NCI-H1092 treated with DMSO at 0.1 percent for 48 hours (cell line): ENCODE measurements at places on chromosomes 13 and 19.
A peak's percentile ranks its signal among the peaks of the same experiment; 100 is the strongest.

- no peak for DNase-seq
These were observed 3.7 kb downstream of the CEACAM16 start for GRCh38 chr19:44702551-44703176.

DNA sequence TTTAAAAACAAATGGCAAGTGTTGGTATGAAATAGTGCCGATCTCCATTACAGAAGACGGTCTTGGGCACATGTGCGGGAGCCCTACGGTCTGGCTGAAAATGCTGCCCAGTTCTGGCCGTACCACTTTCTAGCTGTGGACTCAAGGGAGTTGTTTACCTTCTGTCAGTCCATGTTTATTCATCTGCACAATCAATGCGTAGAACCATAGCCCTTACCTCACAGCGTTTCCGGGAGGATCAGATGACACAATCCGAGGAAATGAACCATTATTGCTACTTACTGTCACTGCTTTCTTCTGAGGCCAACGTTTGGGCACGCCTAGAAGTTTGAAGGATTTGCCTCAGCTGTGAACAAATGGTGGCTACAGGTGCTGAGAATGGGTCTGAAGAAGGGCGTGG, 31.2 kb downstream of the GADD45B start:
- DNase-seq, result peak; percentile 71

DNA sequence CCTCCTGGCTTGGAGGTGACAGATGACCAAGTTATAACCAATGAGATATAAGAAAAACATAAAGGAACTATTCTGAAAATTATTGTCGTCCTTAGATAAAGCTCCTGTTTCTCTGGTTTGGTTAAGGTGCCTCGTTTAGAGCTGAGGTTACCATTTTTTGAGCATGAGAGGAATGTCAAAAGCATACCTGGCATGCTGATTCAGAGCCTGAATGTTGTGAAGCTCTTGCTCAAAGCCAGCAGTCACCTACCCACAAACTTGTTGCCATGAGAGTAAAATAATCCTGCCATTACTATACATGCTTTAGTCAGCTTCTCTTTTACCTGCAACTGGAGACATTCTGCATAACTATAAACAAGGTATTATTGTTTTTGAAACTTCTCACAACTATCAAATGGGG, 1116.2 kb downstream of the DIAPH3 start:
- no peak for DNase-seq

- peak; percentile 39 for DNase-seq
These were observed 31.2 kb upstream of the CACNA1A start for GRCh38 chr19:13537454-13537853.

DNA sequence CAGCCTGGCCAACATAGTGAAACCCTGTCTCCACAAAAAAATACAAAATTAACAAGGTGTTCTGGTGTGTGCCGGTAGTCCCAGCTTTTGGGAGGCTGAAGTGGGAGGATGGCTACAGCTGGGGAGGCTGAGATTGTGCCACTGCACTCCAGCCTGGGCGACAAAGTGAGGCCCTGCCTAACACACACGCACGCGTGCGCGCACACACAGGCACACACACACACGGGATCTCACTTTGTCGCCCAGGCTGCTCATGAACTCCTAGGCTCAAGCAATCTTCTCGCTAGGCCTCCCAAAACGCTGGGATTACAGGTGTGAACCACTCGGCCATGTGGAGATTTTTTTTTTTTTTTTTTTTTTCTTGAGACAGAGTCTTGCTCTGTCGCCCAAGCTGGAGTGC, 3.2 kb upstream of the BTBD2 start:
- DNase-seq, result no peak

GRCh38 chr19:13018035-13018914, 23.0 kb downstream of the NFIX start:
- DNase-seq, result peak; percentile 73

GRCh38 chr13:113113846-113114271, 8.3 kb downstream of the F7 start:
- no peak for DNase-seq

GRCh38 chr19:28039677-28040381, 1173.1 kb downstream of the UQCRFS1 start:
- DNase-seq, result no peak

DNA sequence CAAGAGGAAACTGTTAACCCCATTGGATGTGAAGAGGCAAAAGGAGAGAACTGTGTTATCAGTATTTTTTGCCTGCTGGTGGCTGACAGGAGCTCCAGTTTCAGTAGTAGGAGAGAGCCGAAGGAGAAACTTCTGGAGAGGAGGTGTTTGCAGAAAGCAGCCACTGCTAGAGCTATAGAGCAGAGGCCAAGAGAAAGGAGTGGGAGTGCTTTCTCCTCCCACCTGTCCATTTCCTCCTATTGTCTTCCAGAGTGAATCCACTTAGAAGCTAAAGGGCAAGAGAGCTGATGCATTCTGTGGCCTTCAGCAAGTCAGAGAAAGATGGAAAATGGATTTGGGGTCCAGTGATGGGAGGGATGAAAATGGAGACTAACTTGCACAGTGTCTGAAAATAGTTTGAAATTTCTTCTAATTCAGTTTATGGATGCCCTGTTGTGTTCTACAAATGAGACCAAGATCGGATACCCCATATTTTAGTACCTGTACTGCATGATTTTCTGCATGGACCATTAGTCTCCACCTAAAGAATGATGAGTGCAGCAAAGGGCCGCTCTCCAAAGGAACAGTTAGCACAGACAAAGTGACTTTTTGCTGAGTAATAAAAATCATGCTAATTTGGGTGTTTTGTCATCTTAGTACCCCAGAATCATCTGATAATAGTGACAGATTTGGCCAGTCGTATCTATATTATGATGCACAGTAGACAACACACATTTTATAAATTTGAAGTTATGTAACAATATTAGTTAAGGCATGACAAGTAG, 10.7 kb downstream of the HS6ST3 start:
- no peak for DNase-seq

DNA sequence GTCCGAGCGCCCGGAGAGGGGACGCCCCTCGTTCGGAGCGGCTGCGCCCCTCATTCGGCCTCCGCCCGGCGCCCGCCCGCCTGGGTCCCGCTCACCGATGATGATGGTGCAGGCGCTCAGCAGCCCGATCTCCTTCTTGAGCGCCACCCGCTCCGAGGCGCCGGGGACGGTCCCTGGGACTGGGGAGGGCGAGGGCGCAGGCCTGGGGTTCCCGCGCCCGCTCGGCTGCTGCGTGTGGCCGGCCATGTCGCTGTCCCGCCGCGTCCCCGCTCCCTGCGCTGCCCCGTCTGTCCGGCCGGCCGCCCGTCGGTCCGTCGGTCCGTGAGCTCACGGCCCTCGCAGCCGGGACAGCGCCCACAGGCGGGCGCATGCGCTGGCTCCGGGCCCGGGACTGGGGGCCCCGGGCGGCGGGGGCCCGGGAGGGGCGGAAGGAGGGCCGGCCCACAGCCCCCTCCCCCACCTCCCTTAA, at the start of gene SLC7A10:
SLC7A10 (minus strand) TSS at position 393 of the 469 bp plus-strand sequence; CDS start at position 246, 147 bp downstream.
- DNase-seq, result no peak

DNA sequence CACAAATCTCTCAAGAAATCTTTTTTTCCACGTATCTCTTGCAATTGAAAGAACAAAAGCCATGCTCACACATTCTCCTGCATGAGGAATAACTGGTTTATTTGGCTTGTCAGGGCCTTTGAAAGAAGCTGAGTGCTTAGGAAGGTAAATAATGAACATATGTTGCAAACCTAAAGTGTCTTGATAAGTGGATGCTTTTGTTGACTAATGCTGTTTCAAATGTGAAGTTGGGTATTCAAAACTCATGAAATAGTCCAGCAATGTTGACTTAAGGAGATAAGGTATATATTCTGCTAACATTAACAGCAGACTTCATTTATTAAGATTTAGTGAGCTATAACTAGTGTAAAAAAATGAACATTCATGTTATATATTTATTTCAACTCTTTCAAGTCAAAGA, 1792.7 kb upstream of the MIR17HG start:
- DNase-seq, result peak; percentile 91

GRCh38 chr19:11269408-11269807, 7.1 kb upstream of the DOCK6 start:
- DNase-seq, result no peak

DNA sequence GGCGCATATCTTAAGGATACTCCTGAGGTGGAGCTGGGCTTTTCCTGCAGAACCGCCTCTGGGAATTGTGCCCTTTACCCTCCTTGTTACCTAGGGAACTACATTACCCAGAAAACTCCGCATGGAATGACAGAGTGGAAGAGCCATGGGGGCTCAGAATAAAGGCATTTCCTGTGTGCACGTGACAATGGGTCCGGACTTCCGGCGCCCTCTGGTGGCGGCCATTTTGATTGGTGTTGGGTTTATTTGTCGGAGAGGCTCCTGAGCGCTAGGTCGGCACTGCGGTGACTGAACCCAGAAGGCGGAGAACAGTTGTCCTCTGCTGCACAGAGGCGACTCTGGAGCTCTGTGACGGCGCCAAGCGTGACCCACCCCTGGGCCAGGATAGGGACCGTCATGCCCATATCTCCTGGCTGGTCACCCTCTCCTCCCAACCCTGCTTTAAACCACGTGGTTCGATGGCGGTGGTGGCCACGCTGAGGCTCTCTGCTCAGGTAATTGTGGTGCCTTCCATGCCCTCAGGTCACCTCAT, at the start of gene ZNF587B:
ZNF587B (plus strand) TSS at position 229 of the 532 bp plus-strand sequence; CDS start at position 459, 230 bp downstream.
- peak; percentile 0 for DNase-seq
